ENCODE measurements at places on chromosomes 11 and 22.

GRCh38 chr11:79308429-79308828, 132.4 kb downstream of the TENM4 start:
- DNase-seq: no peak

GRCh38 chr11:429931-430456, 11.8 kb downstream of the ANO9 start:
- no peak for DNase-seq

DNA sequence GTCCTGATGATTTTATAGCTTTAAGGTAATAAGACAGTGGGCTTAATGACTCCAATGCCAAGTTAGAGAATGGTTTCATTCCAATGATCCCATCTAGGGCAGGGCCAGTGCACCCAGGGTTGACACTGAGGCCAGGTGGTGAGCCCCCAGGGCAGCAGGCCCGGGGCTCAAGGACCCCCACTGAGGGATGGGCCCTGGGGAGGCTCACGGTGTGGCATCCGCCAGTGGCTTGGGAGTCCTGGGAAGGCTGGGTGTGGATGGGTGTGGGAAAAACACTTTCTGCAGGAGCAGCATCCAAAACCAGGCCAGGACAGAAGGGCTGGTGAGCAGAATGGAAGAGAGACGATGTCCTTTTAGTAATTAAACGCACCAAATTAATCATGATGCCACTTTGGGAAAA, 626.3 kb downstream of the TBC1D22A start:
- DNase-seq: no peak

GRCh38 chr11:73463359-73463758, 87.2 kb downstream of the RELT start:
- no peak for DNase-seq

- DNase-seq: no peak
Measured at GRCh38 chr11:108663154-108663877, 1.6 kb upstream of the DDX10 start.

DNA sequence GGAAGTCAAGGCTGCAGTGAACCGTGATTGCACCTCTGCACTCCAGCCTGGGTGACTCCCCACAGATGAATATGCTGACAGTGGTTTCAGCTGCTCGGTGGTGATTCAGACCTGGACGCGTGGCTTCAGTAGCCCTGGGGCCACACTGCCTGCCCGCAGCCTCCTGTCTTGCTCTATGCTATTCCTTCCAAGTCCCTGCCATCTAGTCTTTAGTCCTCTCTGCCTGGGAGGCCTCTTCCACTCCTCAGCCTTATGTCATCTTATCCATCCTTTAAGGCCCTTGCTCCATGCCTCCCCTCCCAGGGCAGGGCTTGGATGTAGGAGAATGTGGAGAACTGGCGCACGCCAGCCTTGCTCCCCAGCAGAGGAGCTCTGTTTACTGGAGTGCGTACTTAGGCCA, 23.0 kb downstream of the YDJC start:
- DNase-seq: no peak

DNA sequence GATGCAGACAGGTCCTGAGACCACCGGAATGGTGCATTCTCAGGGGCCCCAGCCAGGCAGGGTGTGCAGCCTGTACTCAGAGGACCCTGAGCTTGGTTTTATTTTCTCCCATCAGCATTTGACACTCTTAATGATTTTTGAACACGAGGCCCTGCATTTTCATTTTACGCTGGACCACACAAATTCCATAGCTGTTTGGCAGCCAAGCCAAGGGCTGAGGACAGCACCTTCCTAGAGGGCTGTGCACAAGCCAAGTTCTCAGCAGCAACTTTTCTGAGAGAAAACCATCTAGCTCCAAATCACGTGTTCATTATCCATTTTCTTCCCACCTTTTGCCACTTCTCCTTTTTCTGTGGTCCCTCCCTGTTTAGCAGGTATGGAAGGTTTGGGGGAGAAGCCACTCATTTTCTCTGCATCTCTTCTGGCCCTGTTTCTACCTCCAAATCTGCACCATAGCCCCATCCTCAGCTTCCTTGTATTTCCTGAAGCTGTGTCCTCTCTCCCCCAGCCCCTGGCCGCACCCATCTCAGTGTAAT, 60.4 kb downstream of the TRAF6 start:
- no peak for DNase-seq

GRCh38 chr11:40188848-40189247, 1270.6 kb downstream of the LRRC4C start:
- no peak for DNase-seq

DNA sequence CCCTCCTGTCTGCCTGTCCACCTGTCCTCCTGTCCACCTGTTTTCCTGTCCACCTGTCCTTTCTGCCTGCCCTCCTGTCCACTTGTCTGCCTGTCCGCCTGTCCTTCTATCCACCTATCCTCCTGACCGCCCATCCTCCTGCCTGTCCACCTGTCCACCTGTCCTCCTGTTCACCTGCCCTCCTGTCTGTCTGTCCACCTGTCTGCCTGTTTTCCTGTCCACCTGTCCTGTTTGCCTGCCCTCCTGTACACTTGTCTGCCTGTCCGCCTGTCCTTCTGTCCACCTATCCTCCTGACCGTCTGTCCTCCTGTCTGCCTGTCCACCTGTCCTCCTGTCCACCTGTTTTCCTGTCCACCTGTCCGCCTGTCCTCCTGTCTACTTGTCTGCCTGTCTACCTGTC, 682.8 kb downstream of the TBC1D22A start:
- DNase-seq: no peak

GRCh38 chr22:37166675-37167066, 17.0 kb upstream of the IL2RB start:
- DNase-seq: peak; percentile 88

DNA sequence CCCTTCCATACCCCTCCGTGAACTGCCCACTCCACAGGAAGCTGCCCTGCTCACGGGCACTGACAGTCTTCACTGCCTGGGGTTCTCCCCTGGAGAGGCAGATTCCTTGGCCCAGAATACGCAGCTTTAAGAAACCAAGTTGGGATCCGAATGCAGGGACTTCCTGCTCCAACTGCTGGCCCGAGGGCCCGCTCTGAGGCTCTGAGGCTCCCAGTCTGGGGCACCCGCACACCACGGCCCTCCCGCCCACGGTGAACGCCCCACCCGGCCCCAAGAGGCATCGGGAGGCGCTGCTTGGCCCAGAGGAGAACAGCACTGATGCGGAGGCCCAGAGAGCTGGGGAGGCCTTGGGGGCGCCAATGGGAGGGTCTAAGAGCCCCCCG, 42.3 kb downstream of the IGF2 start:
- no peak for DNase-seq

GRCh38 chr11:20256925-20257324, 96.7 kb upstream of the DBX1 start:
- no peak for DNase-seq

DNA sequence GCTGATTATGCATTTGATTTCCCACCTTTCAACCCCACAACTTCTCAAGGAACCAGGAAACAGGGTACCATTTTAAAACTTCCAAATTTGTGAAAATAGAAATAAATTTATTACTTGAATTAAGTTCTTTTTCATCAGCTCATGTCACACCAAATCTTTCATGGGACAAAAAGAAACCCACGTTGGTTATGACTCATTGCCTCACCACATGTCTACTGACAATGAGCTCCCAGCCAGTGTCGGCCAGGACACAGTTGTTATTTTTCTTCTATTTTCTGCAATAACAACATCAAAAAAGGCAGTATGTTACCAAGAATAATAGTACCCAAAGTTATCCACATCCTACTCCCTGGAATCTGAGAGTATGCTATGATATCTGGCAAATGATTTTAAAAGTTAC, 17.3 kb downstream of the MS4A6A start:
- no peak for DNase-seq

GRCh38 chr11:61123775-61124571, 21.7 kb downstream of the CD5 start:
- DNase-seq: no peak

GRCh38 chr11:28250192-28250591, 142.0 kb downstream of the METTL15 start:
- no peak for DNase-seq

- no peak for DNase-seq
Measured at GRCh38 chr11:95450547-95451123, 219.6 kb upstream of the SESN3 start.

DNA sequence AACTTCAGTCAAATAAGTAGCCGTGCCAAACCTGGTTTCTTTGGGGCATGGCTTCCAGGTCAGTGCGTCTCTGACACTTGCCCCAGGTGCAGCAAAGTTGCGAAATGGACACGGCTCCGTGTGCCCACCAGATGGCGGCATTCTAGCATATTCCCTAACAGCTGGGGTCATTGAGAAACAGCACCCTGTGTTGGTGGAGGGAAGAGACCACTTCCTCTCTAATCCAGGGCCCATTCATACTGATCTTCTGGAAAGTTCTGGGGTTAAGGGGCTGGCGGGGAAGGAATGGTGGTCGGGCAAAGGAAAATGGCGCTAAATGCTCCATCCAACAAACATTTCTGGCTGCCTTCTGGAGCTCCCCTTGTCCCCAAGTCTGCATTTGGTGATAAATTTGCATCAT, 141.2 kb upstream of the TIMP3 start:
- peak; percentile 80 for DNase-seq

GRCh38 chr11:125091247-125091876, 20.1 kb downstream of the TMEM218 start:
- DNase-seq: peak; percentile 81

DNA sequence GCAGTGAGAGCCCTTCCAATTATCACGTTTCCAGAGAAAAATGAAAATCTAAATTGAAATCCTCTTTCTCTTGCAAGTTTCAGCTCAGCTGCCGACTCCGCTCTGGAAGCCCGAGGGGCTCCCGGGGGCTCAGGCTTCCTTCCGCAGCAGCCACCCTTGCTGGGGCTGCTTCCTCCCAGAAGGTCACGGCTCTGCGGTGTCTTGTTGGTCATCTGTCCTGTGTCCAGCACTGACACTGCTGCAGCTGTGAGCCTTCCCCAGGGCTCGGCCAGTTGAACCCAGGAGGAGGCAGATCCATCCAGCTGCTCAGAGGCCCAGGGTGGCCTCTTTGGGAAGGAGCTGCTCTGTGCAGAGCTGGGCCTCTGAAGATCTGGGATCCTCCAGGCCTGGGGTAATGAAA, 1337.2 kb downstream of the TBC1D22A start:
- DNase-seq: no peak

GRCh38 chr11:1130276-1131032, 27.3 kb upstream of the MUC5AC start:
- DNase-seq: peak; percentile 31

DNA sequence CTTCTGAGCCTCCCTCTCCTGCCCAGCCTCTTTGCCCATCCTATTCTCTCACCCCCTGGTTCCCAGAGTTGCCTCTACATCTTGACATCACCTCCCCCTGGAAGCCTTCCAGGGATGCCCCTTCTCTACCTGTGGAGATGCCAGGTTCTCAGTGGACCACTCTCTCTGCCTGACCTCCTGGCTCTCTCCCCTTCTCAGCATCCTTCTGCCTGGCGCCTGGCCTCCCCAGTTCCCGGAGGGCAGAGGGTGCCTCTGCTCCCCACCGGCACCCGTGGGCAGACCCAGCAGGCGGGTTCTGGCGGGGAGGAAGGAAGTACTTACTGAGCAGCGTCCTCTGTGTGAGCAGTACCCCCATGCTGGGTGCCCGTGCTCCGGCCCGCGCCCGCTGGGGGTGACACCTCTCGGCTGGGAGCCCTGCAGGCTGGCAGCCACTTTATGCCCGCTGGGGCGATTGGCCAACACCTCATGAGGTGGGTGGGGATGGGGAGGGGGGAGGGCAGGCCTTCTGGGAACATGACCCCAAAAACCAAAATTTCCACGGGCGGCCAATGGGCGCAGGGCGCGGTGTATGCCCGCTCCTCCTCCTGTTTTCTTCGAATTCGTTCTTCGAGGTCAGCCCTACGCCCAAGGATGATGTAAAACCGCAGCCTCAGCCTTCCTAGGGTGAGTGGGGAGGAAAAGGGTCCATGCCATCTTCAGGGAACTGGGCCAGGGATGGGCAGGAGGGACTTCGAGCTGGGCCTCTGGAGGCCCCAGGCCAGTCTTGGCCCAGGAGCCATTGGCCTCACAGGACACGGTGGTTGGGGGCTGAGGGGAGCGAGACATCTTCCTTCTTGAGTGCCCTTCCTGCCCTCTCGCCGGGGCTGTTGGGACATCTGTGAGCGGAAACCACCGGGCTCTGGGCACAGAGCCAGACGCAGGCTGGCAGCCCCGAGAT, at the start of gene OSM:
Gene OSM (minus strand): TSS at position 407 of the 937 bp plus-strand sequence. CDS start 52 bp downstream, at position 355.
- DNase-seq: no peak

- no peak for DNase-seq
Measured at GRCh38 chr22:37063431-37064420, 12.2 kb downstream of the KCTD17 start.

DNA sequence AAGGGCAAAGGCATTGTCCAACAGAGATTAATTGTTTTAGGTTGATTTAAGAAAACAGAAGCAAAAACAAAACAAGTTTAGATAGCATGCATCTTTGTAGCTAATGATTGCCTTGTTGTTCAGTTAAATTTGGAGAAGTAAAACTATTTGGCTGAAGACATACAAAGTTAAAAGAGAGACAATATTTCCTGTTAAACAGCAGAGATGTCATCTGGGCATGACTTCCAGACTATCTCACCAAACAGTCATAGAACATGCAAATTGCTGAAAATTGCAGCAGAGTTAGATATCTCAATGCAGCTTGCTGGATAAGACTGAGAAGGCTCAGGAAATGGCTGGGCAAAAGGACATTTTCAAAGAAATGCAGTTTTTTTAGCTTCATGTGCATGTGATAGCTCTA, 57.5 kb upstream of the PDGFD start:
- DNase-seq: no peak

GRCh38 chr11:103958475-103959215, 77.8 kb upstream of the DDI1 start:
- DNase-seq: no peak

- peak; percentile 80 for DNase-seq
Measured at GRCh38 chr22:45328822-45329529, 19.2 kb downstream of the FAM118A start.

- no peak for DNase-seq
Measured at GRCh38 chr11:34356130-34356529, 1.7 kb downstream of the ABTB2 start.

DNA sequence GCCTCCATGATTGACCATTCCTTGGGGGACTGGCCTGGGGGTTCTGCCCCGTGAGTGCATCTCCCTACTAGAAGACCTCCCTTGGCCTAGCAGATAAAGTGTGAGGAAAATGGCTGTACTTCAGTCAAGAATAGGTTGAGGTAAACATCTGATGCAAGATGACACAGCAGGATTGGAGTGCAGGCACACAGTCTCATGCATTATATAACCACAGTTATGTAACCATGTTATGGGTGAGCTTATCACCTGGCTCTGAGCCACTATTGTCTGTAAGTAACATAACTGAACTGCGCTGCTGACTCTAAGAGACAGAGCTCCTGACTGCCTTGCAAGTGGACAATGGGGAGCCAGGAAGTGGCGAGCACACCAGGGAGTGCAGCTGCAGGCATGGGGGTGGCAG, 378.7 kb upstream of the ANO5 start:
- DNase-seq: no peak

- DNase-seq: no peak
Measured at GRCh38 chr11:19579957-19580356, 132.7 kb upstream of the NAV2 start.

GRCh38 chr11:68709062-68709461, 24.7 kb downstream of the GAL start:
- peak; percentile 21 for DNase-seq

- no peak for DNase-seq
Measured at GRCh38 chr11:126810776-126811175, 189.8 kb downstream of the KIRREL3 start.
